ENCODE measurements at places on chromosomes 1 and 21.
A peak's percentile ranks its signal among the peaks of the same experiment; 100 is the strongest.

DNA sequence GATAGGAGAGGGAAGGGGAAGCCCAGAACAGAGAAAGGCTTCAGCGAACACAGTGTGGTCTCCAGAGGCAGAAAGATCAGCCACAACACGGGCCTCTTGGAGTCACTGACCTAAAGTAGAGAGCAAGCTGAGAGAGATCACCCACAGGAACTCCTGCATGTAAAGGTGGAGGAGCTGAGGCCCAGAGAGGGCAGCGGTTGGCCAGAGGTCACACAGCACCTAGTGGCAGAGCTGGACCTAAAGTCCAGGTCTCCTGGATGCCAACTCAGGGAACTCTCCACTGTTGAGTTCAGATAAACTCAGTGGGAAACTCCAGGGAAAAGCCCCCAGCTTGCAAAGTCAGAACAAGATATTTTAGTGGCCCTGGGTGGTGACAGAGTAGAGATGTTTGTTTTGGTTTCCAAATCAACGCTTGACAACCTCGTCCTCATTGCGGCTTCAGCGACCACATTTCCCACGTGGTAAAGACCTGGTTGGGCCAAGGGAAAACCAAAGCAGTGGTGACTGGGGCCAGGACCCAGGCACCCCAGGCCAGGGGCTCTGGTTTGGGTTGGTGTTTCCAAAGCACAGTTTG lies 4.6 kb downstream of the IFFO2 start:
- DNase-seq = peak; percentile 73

- no peak for DNase-seq
These were observed 72.2 kb upstream of the HOOK1 start for GRCh38 chr1:59742526-59742925.

DNA sequence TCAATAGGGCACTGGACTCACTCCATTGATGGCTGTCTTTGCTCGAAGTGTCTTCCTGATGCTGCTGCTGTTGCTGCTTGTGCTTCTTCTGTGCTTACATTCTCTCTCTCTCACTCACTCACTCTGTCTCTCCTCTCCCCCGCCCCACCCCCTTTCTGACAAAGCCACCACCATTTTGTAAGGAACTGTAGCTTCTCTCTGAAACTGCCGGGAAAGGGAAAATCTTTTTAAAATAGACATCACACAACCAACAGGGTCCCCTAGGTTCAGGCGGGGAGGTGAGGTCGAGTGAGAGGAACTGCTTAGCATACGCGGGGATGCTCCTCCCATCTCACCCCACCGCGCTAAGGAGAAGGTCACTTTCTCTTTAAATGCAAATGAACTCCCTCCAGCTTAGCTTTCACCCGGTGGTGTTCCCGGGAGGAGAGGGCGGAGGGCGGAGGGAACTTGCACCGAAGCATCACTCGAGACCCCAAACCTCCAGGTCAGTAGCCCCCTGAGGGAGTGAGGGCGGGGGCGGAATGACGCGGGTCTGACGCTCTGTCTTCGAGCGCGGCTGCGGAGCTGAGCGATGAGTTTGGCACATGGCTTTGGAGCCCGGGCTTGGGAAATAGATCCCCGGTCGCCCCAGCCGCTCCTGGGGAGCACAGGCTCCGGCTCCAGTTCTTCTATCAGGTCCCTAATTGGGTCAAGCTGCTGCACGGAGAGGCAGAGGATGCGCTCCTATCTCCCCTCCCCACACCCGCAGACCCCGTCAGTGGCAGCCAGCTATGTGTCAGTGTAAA lies at the start of gene CCDC28B:
CCDC28B (plus strand) TSS at position 370 of the 785 bp plus-strand sequence. CDS start 1,341 bp downstream, outside the sequence.
- DNase-seq = peak; percentile 29

- no peak for DNase-seq
These were observed 118.1 kb upstream of the GADD45A start for GRCh38 chr1:67566803-67567377.

GRCh38 chr1:113783254-113784103 lies 24.2 kb upstream of the PHTF1 start:
- no peak for DNase-seq

- DNase-seq = no peak
These were observed 112.2 kb downstream of the USP25 start for GRCh38 chr21:15841856-15842564.

GRCh38 chr1:173580071-173580470 lies 22.8 kb downstream of the SLC9C2 start:
- no peak for DNase-seq

GRCh38 chr1:108100148-108100547 lies 100.0 kb downstream of the SLC25A24 start:
- DNase-seq = no peak

DNA sequence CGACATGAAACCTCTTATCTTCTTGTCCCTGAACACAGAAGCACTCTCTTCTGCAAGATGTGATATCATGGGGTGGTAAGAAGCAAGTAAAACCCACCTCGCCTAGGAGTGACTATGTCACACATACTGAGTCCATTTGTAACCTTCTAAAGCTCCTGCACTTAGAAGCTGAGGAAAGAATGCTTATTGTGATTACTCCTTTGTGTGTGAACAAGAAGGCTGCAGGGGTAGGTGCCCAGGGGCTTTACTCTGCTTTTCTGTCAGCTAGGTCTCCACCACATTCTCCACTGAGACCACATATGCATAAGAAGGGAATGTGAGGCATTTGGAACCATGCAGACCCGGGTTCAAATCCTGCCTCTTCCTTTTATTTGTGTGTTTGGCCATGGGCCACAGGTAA lies 144.3 kb downstream of the DMRTA2 start:
- DNase-seq = no peak

- no peak for DNase-seq
These were observed 519 bp downstream of the RERE start for GRCh38 chr1:8816831-8817411.

GRCh38 chr1:11598461-11598860 lies 55.8 kb downstream of the FBXO2 start:
- DNase-seq = no peak

GRCh38 chr1:61981870-61982660 lies 212.6 kb upstream of the L1TD1 start:
- DNase-seq = no peak

GRCh38 chr1:58011978-58012377 lies 534.5 kb downstream of the OMA1 start:
- no peak for DNase-seq

- no peak for DNase-seq
These were observed 13.4 kb downstream of the LDLRAD1 start for GRCh38 chr1:54004481-54005049.

- no peak for DNase-seq
These were observed 15.7 kb downstream of the RCC2 start for GRCh38 chr1:17423781-17424245.

GRCh38 chr1:26610781-26611180 lies 81.2 kb downstream of the RPS6KA1 start:
- DNase-seq = no peak

GRCh38 chr1:22846458-22846857 lies 126.2 kb downstream of the LACTBL1 start:
- no peak for DNase-seq

GRCh38 chr1:225462714-225463574 lies 35.1 kb upstream of the LBR start:
- no peak for DNase-seq

GRCh38 chr1:236854605-236854983 lies 59.5 kb downstream of the MTR start:
- no peak for DNase-seq

- DNase-seq = no peak
These were observed 3.4 kb upstream of the PCSK9 start for GRCh38 chr1:55035904-55036303.

DNA sequence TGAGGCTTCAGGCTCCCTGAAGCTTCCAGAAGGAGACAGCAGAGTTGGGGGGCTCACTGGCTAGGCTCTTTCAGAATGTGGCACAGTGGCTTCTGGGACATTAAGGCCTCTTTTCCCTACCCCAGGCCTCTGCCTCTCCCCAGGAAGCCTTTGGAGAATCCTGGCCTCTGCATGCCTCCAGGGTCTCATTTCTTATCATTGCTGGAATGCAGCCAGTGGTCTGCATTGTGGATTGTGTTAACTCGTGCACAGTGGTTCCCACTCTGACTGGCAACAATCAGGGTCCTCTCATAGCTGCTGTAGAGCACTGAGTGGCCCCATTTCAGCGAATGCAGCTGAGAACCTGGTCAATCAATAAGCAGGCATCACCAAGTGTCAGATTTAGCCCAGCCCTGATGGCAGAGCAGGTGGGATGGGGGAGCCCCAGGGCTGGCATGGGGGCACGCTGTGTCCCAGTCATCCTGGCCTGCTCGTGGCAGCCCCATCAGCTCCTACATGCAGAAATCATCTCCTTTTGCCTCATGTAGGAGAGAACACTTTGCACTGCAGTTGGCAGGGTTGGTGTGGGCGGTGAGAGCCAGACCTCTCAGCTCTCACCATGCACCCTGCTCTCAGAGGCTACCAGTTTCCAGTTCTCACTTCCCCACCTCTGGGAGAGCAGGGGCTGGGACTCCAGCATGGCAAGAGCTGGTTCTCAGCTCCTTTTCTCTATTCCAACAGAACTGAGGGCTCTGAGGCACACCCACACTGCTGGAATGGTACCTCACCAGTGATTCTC lies 13.4 kb downstream of the ADORA1 start:
- no peak for DNase-seq

- no peak for DNase-seq
These were observed 59.2 kb downstream of the TBX15 start for GRCh38 chr1:118928739-118929554.

DNA sequence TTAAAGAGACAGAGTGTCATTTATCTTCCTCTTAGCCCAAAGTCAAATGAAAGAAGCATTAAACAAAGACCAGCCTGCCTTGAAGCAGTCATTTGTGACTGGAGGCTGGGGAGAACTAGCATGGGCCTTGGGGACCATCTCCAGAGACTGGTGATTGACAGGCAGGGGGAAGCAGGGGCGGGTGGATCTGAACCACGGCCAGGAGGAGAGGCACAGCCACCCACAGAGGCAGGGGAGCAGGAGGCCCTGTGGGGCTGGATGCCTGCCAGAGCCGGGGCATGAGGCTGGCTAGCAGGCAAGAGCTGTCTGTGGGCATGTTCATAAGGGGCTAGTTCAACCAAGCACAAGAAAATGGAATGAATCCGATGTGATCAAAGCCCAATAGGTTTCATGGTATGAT lies 73.9 kb downstream of the PLXNA2 start:
- no peak for DNase-seq

DNA sequence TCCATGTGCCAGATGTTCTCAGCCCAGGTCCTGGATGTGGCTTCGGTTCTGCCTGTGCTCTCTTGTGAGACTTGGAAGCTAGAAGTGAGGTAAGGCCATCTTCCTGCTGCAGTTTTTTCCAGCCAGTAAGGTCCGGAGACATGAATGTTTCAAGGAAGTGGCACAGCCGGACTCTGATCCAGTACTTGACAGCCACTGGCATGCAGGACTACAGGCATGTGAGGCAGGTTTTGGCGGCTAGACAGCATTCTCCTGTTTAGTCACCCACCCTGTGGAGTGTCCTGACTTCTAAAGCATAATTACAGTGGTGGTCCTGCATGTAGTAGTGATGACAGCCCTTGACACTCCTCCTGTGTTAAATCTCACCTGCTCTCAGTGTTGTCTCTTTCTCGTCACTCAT lies 72.3 kb downstream of the TNFSF4 start:
- no peak for DNase-seq

DNA sequence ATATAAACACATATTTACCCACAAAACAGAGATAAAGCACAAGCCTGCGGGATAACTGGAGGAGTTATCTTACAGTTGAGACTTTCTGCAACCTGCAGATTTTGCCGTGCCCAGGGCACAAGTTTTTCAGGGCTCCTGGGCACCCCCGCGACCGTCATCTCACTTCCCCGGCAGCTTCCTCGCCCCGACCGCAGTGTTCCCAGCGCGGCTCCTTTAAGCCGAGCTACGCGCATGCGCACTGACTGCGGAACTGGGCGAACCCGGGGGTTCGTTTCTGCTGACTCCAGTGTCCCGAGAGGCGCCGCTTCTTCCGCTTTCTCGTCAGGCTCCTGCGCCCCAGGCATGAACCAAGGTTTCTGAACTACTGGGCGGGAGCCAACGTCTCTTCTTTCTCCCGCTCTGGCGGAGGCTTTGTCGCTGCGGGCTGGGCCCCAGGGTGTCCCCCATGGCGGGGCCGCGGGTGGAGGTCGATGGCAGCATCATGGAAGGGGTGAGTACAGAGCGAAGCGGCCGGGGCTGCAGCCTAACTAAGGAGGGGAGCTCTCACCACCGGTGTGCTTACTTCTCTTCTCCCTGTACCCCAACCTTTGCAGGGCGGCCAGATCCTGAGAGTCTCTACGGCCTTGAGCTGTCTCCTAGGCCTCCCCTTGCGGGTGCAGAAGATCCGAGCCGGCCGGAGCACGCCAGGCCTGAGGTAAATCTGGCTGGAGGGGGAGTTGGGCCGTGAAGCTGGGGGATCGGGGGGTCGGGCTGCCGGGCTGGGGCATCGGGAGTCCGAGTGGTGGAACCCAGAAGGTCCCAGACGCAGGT lies at the start of gene RTCA:
RTCA (plus strand) TSS at position 286 of the 810 bp plus-strand sequence; CDS start at position 446, 160 bp downstream.
- DNase-seq = peak; percentile 93

GRCh38 chr1:145714524-145715111 lies 4.7 kb upstream of the CD160 start:
- DNase-seq = no peak

- DNase-seq = no peak
These were observed 8.9 kb downstream of the MRTO4 start for GRCh38 chr1:19260211-19261138.

GRCh38 chr1:15937706-15938168 lies 38.2 kb downstream of the ZBTB17 start:
- DNase-seq = no peak

GRCh38 chr1:72280131-72280530 lies 2.2 kb downstream of the NEGR1 start:
- DNase-seq = no peak

- no peak for DNase-seq
These were observed 53.5 kb upstream of the TARBP1 start for GRCh38 chr1:234532503-234532922.

DNA sequence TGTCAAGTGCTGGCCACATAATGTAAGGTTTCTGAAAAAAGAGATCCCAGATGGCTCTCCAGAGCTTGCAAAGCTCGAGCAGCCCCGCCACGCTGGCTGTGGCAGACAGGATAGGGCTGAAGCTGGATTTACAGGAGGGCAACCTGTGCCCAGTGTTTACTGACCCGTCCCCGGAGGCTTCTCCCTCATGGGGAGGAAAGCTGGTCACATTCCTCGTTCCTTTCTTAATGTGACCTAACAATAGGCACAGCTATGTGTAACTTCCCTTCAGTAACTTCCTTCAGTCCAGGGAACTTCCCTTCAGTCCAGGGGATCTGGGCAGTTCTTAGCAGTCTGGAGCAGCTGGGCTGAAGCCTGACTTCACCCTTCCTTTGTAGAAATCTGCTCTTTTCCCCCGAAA lies 7.7 kb downstream of the SLFNL1 start:
- no peak for DNase-seq

DNA sequence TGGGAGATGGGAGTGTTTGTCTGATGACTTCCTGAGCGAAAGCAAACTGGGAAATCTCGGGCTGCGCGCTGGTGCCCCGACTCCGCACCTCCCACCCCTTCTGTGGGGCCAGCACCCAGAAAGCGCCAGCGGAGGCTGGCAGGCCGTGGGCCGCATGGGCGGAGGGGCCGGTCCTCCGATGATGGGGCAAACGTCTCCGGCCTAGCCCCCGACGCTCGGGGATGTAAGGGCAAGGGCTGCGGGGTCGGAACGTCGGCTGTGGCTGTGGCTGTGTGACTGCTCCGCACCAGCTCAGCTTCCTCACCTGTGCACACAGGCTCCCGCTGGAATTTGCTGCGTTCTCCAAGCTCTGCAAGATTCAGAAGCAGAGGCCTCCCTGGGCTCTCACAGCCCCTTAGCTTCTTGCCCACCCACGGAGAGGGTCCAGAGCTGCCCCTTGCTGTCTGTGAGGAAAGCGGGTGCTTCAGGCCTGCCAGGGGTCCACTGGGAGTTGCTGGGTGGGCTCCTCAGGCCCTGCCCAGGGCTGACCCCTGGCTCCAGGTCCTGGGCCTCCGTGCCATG lies 35.0 kb downstream of the COL18A1 start:
- no peak for DNase-seq

Data from activated CD4-positive, alpha-beta T cell treated with anti-CD3 and anti-CD28 coated beads for 24 hours (primary cell).